ENCODE measurements at places on chromosomes 11 and 22.

GRCh38 chr11:105100206-105100605, 39.4 kb downstream of the CARD18 start:
- DNase-seq: no peak

- DNase-seq: no peak
Observed at GRCh38 chr22:29747832-29748231, 19.0 kb downstream of the ZMAT5 start.

- DNase-seq: no peak
Observed at GRCh38 chr11:132088551-132088950, 718.1 kb downstream of the NTM start.

DNA sequence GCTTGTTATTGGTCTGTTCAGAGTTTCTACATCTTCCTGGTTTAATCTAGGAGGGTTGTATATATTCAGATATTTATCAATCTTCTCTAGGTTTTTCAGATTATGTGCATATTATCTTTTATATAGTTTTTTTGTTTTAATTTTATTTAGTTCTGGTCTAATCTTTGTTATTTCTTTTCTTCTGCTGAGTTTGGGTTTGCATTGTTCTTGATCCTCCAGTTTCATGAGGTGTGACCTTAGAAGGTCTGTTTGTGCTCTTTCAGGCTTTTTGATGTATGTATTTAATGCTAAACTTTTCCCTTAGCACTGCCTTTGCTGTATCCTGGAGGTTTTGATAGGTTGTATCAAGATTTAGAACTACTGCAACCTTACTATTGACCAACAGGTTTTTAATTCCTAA, 117.7 kb downstream of the VPREB1 start:
- DNase-seq: no peak

DNA sequence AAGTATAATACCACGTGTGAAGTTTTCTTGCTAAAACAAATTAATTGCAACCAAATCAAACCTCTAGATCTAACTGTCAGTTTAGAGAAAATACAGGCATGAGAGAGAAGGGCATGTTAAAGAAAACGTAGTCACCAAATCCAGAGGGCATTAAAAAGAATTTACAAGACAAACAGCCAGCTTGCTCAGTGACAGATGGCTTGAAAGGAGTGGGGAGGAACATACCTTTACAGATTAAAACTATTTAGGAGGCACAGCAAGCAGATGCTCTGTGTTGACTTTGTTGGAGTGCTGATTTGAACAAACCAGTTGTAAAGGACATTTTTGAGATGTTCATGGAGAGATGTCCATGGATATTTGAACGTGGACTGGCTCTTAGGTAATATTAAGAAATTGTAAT, 96.9 kb downstream of the ATXN10 start:
- DNase-seq: no peak

- DNase-seq: no peak
Observed at GRCh38 chr11:102430158-102430836, 22.3 kb downstream of the TMEM123 start.

DNA sequence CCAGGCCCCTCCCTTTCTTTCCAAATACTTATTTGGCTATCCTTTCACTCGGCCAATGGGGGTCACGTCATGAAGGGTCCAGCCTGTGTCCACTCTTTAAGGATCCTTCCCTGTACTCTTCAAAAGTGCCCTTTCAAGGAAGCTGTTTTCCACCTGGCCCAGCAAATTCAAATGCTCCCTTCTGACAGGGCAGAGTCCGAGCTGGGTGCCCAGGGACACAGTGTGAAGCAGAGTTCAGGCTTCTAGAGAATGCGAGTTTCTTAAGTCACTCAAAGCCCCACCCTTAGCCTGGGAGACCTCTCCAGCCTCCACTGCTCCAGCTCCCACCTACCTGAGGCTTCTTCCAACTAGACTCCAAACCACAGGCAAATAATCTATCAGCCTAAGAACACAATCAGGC, 5.5 kb upstream of the APOA1 start:
- no peak for DNase-seq

DNA sequence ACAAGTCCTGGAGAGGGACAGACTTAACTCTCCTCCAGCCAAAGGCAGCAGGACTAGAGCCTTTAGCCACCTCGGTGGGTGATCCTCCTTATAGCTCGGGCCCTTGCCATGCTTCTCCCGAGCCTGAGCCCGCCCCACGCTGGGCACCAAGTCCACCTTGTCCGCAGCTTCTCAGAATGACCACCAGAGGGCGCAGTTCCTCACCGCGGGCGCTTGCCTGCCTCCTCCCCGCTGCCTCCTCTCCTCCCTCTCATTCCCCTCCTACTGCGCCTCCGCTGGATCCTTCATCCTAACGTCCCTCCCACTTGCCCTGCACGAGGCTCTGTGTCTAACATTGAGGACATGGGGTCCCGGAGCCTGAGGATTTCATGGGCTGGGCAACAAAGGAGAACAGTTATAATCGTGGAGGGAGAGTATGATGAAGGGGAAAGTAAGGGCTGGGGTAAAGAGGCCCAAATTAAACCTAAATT, 11.3 kb upstream of the MOGAT2 start:
- DNase-seq: peak; percentile 42

GRCh38 chr11:125425601-125426000, 70.5 kb downstream of the FEZ1 start:
- no peak for DNase-seq

DNA sequence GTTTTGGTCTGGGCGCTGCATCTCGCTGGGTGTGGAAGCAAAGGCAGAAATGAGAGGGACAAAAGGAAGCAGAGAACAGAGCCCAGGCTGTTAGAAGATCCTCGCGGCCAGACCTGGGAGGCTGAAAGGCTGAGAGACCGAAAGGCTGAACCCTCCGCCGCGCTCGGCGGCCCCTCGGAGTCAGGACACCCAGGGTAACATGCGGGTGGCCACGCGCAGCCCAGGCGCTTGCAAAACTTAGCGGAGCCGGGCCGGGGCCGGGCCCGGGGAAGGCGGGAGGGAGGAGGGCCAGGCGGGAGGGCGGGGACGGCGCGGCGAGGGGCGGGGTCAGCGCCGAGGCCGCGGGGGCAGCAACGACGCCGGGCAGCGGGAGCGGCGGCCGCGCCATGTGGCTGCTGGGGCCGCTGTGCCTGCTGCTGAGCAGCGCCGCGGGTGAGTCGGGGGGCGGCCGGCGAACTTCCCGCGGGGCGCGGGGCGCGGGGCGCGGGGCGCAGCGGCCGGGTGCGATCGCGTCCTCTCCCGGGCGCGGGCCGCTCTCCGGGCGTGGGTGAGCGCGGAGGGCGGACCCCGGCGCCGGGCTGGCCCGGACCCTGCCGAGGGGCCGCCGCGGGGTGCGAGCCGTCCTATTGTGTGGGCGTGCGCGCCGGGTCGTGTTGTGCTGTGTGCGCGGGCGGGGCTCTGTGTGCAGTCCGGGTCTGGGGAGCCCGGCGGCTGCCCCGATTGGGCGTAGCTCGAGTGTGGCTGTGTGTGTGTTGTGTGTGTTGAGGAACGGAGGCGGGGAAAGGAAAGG, at the start of gene LDLRAD3:
Gene LDLRAD3 (plus strand): TSS at position 350 of the 790 bp plus-strand sequence. CDS start 37 bp downstream, at position 387.
- peak; percentile 29 for DNase-seq

DNA sequence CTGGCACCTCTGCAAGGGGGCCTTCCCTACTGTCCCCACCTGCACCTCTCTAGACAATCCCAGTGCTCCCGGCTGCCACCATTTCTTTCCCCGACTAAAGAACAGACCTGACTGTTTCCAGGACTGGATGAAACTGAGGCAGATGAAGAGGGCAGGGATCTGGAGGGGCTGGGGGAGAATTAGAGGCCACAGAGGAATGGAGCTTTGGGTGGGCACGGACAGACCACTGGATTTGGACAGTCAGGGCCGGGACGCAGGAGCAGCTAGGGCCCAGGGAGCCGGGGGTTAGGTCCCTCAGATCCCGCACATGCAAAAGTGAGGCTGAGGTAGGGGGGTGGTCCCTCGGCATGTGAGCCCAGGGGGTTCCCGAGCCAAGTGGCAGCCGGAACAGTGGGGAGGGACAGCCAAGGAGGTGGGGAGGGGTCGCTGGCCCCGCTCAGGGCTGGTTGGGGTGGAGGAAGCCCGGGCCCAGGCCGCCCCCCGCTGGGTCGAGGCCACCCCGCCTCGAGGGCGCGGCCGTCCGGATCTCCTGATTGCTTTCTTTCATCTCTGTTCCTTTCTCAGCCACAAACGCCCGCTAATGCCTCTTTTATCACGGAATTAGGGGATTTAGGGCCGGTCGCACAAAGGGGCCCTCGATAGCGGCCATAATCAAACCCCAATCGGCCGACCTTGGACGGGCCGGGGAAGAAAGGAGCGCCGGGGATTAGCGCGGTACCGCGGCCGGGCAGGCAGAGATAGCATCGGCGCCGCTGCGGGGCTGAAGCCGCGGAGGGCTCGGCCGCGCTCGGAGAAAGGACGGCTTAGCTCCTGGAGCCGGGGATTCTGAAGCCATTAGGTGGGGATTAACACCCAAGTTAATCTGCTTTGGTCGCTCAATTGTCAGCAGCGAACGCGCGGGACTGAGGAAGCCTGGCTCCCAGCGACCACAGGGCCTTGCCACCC, 9.3 kb downstream of the SLC25A1 start:
- no peak for DNase-seq

DNA sequence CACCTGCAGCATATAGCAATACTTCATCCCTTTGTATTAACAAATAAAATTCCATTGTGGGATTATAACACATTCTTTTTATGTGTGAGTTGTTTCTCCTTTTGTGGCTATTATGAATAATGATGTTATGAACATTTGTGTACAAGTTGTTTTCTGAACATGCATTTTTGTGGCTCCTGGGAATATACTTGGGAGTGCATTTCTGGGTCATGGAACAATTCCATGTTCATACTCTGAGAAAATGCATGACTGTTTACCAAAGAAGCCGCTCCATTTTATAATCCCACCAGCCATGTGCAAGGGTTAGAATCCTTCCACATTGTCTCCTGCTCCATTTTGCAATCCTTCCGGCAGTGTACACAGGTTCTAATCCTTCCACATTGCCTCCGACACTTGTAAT, 713.8 kb downstream of the TBC1D22A start:
- DNase-seq: no peak

GRCh38 chr11:10838083-10838482, 19.8 kb downstream of the ZBED5 start:
- DNase-seq: no peak
